HFFc6 (cell line): ENCODE measurements at places on chromosomes 3 and 15. TPM values are rescaled to one million over a fixed set of nuclear protein-coding genes. Genes with fewer than 3 reads are reported as not detected.

Gene DCUN1D1
- 49.4 to 52.0 TPM (median 49.7 TPM) in 3 replicates for total RNA-seq

Gene LOXL1
- 248 and 259 TPM in 2 replicates for total RNA-seq

Gene CEMIP
- 5.8 to 48.7 TPM (median 16.5 TPM) in 3 replicates for total RNA-seq

Gene PAK6
- not detected in 2 replicates for total RNA-seq

Gene XYLB
- 4.8 and 5.1 TPM in 2 replicates for total RNA-seq

Gene MORC1
- not detected in 3 replicates for total RNA-seq

Gene SLC22A13
- total RNA-seq = 0.20 and 0.39 TPM in 2 replicates

GRCh38 chr15:62641825-62642224, 400.7 kb upstream of the TPM1 start:
- H3K36me3 ChIP-seq = no peaks in the 10 kb centered on the region
- H3K4me1 ChIP-seq = peaks cover 1% of the 10 kb centered on the region
- no peak overlapping the region for H3K27ac ChIP-seq
- peaks cover 2% of the 10 kb centered on the region; the same call in 1 of the 2 replicates for H3K27me3 ChIP-seq
- DNase-seq = no peak

- H3K27ac ChIP-seq = no peak overlapping the region
- H3K4me1 ChIP-seq = no peaks in the 10 kb centered on the region
- no peak for DNase-seq
- no peak overlapping the region for H3K4me3 ChIP-seq
- no peaks in the 10 kb centered on the region; the same call in 1 of the 2 replicates for H3K27me3 ChIP-seq
- H3K36me3 ChIP-seq = no peaks in the 10 kb centered on the region
Observed at GRCh38 chr3:31133541-31133940, 239.1 kb upstream of the GADL1 start.

DNA sequence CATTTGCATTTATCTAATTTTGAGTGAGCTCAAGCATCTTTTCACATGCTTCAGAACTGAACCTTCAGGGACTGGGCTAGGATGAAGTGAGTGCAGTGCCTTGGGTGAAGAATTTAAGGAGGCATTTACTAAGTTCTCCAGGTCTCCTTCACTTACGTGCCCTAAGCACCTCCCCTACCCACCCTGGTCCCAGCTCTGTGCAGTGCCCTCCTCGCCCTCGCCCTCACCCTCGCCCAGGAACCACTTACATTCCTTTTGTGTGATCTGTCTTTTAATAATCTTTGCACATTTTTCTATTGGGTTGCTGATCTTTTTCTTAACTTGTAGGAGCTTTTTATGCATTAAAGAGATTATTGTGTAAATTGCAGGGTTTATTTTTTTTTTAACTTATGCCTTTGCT, 322.6 kb downstream of the THSD4 start:
- H3K4me1 ChIP-seq = peaks cover 50% of the 10 kb centered on the region
- peaks cover 17% of the 10 kb centered on the region for H3K36me3 ChIP-seq
- H3K27me3 ChIP-seq = peaks cover 2% of the 10 kb centered on the region; the same call in 1 of the 2 replicates

DNA sequence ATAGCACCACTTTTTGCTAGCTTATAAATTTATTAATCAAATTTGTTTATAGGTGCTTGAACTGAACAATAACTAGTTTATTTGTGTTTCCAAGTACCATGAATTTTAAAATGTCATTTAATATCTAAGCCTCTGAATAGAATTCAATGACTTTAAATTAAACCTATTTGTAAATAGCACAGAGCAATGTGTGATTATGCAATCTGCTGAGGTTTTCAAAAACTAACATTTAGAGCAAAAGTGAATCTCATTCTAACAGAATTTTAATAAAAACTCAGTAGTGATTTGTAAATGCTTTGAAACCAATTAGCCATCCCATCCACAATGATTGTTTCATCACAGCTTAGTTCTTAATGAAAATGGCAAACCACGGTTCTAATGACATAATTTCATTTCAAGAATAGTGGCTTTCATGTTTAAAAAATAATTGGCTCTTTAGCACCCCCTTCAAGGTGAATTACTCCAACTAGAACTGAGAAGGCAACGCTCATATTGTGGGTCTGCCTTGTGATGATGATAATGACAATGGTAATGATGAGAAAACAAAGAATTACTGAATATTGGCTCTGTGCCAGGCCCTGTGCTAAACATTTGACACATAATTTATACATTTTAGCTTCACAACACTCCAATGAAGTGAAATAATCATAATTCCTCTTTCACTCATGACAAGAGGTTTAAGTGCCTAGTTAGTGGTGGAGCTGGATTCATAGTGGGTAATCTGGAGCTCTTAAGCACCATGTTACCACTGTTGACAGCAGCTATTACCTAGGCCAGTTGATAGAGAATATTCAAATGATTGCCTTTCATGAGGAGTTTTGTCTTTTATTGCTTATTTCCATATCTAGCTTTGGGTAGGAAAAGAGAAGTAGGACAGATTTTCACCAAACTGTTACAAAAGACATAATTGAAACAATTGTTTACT, 145.7 kb downstream of the RBMS3 start:
- DNase-seq = no peak
- no peak overlapping the region for H3K27ac ChIP-seq
- no peaks in the 10 kb centered on the region for H3K27me3 ChIP-seq
- H3K4me3 ChIP-seq = no peak overlapping the region
- H3K36me3 ChIP-seq = no peaks in the 10 kb centered on the region

DNA sequence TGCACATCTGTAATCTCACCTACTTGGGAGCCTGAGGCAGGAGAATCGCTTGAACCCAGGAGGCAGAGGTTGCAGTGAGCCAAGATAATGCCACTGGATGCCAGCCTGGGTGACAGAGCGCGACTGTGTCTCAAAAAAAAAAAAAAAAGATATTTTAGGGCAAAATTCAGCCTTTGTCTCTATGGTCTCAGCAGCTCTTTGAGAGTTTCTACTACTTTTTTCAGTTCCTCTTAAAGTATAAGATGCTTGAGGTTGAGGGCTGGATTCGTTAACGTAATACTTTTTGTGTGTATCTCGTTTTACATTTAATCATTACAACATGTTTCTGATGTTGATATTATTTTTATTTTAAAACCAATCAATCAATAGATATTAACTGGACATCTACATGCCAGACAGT, 381.2 kb upstream of the TBL1XR1 start:
- H3K36me3 ChIP-seq = peaks cover 11% of the 10 kb centered on the region; the same call in 1 of the 2 replicates
- peaks cover 4% of the 10 kb centered on the region for H3K27me3 ChIP-seq

- H3K36me3 ChIP-seq = no peaks in the 10 kb centered on the region
- no peak overlapping the region for H3K4me3 ChIP-seq
- no peak overlapping the region for H3K27ac ChIP-seq
- peaks cover 13% of the 10 kb centered on the region for H3K4me1 ChIP-seq
- no peak for DNase-seq
Observed at GRCh38 chr15:50082066-50082465, 37.0 kb downstream of the ATP8B4 start.

GRCh38 chr3:126961191-126961790, 21.6 kb upstream of the PLXNA1 start:
- peaks cover 5% of the 10 kb centered on the region for H3K36me3 ChIP-seq
- no peak overlapping the region for H3K4me3 ChIP-seq
- no peaks in the 10 kb centered on the region; the same call in none of the 2 replicates for H3K27me3 ChIP-seq
- H3K27ac ChIP-seq = no peak overlapping the region

DNA sequence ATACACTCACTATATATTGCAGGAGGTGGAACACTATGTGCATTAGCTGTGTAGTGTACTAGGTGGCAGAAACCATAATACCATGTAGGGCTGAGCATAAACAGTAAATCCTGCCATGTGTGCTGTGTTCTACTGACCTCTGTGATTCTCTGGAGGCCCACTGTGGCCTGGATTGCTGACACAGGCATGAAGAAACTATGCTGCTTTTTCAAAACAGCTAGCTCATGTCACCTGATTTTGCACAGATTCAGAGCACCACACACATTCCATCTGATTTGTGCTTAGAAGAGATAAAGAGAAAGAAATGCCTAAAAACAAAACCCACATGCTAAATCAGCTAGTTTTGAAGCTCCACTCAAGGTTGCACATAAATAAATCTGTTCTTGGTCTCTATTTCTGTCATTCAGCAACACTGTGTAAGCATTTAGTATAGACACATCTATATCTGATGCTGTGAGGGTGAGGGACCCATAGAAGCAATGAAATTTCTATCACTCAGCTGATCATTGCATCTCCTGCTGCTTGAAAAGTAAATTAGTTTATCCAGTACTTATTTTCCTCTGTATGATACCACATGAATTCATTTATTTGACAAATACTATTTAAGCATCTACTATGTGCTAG, 1007.7 kb upstream of the SEMA6D start:
- no peaks in the 10 kb centered on the region for H3K4me1 ChIP-seq
- DNase-seq = no peak
- H3K27ac ChIP-seq = no peak overlapping the region
- no peak overlapping the region for H3K4me3 ChIP-seq

GRCh38 chr3:14802381-14802731, 16.4 kb upstream of the FGD5 start:
- H3K4me1 ChIP-seq = no peaks in the 10 kb centered on the region
- peaks cover 26% of the 10 kb centered on the region for H3K27me3 ChIP-seq
- no peaks in the 10 kb centered on the region for H3K36me3 ChIP-seq
- no peak for DNase-seq
